Foreskin keratinocyte (primary cell): ENCODE measurements at places on chromosomes 3 and 15. TPM values are rescaled to one million over a fixed set of nuclear protein-coding genes. Genes with fewer than 3 reads are reported as not detected.

GRCh38 chr15:100433304-100433703 is 91.5 kb upstream of the ADAMTS17 start:
- no peak for DNase-seq

The AGBL1 gene
- not detected in 2 replicates for polyA plus RNA-seq

- peak; percentile 21 for DNase-seq
These were observed 49.7 kb downstream of the SLC6A6 start for GRCh38 chr3:14451844-14452739.

- peak; percentile 71 for DNase-seq
These were observed 89.7 kb upstream of the FGF12 start for GRCh38 chr3:192817053-192817452.

GRCh38 chr3:18249126-18249525 is 176.0 kb downstream of the SATB1 start:
- no peak for DNase-seq

- DNase-seq = no peak
These were observed 23.3 kb downstream of the GRIP2 start for GRCh38 chr3:14516738-14517345.

The TSC22D2 gene
- 7.2 and 9.4 TPM in 2 replicates for polyA plus RNA-seq
